ENCODE measurements at places on chromosomes 6 and 20.

- DNase-seq = no peak
Measured at GRCh38 chr6:20182926-20183521, 29.2 kb downstream of the MBOAT1 start.

DNA sequence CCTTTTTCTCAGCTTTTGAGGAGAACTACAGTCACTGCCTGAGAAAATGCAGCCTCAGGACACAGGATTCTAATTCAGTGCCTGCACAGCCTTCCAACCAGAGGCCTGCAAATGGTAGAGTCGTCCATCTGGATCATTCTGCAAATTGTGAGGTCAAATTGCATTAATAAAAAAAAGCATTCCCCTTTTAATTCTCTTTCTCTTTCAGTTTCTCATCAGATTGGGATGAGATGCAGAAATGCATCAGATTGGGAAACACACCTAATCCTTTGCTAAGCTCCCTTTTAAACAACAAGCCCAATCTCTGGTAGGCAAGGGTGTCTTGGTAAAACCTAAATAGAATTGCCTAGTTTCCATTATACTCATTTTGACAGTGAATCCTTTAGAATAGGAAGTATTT lies 838.8 kb downstream of the MAFB start:
- DNase-seq = no peak

DNA sequence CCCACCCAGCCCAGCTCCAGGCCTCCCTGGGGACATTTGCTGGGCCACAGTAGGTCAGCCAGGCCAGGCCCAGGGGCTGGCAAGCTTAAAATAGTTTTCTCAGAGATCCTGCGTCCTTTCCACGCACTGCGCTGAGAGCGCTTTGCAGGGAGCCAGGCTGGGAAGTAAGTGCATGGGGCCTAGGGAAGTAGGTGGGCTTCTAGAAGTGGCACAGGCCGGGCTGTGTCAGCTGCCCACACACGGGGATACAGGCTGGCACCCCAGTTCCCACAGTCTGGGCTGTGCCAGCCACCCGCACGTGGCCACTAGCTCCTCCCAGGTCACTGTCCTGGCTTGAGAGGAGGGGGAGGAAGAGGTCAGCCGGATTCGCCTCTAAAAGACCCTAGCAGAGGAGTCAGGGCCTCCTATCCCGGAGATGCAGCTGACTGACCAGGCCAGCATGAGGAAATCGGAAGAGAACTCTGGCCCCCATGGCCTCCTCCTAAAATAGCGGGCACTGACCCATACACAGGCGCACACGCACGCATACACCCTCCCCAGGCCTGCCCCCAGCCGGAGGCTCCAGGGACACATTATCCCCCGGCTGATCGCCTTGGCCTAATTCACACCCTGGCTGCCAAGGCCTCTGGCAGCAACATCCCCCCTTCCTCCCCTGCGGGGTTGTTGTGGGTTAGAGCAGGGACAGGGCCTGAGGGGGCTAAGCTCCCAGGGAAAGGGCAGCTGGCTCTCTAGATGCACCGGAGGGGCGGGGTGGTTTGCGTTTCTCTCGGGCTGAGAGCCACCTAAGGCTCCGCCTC lies 5.4 kb downstream of the SLCO4A1 start:
- no peak for DNase-seq

- DNase-seq = no peak
Measured at GRCh38 chr6:126396131-126396530, 56.2 kb downstream of the CENPW start.

- DNase-seq = no peak
Measured at GRCh38 chr20:6855796-6856195, 88.3 kb downstream of the BMP2 start.

- DNase-seq = no peak
Measured at GRCh38 chr6:155493694-155494143, 38.1 kb upstream of the NOX3 start.

- no peak for DNase-seq
Measured at GRCh38 chr20:46530640-46531039, 17.3 kb upstream of the ZNF334 start.

DNA sequence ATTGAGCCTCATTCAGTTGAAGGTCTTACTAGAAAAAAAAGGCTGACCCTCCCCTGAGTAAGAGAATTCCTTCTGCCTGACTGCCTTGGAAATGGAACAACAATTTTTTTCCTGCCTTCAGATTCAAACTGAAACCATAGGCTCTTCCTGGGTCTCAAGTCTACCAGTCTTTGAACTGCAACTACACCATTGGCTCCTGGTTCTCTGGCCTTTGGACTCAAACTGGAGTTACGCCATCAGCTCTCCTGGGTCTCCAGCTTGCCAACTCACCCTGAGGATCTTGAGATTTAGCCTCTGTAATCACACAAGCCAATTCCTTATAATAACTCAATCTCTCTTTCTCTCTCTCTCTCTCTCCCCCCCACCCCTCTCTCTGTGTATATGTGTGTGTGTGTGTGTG lies 36.0 kb upstream of the SNX9 start:
- DNase-seq = no peak

- no peak for DNase-seq
Measured at GRCh38 chr20:37901654-37902503, 1.0 kb upstream of the VSTM2L start.

GRCh38 chr20:56414842-56415765 lies 3.0 kb downstream of the CASS4 start:
- DNase-seq = no peak

GRCh38 chr20:21982559-21982958 lies 277.1 kb downstream of the PAX1 start:
- no peak for DNase-seq

- no peak for DNase-seq
Measured at GRCh38 chr6:19795211-19795610, 42.0 kb upstream of the ID4 start.

All from stimulated activated CD8-positive, alpha-beta memory T cell treated with anti-CD3 and anti-CD28 coated beads, Interleukin-7, amount 100 ng/mL, for 1 hour (primary cell).